CD4-positive, alpha-beta T cell (primary cell): ENCODE measurements at places on chromosomes 7 and 10. TPM values are rescaled to one million over a fixed set of nuclear protein-coding genes. Genes with fewer than 3 reads are reported as not detected.

- peaks cover 21% of the 10 kb centered on the region for H3K27me3 ChIP-seq
- peak; percentile 43 for DNase-seq
- H3K4me1 ChIP-seq, result peaks cover 9% of the 10 kb centered on the region
- H3K36me3 ChIP-seq, result no peaks in the 10 kb centered on the region
- no peak within 1 kb of the TSS for H3K27ac ChIP-seq
Observed at GRCh38 chr10:80356563-80356988, at the start of the genes DYDC1 and DYDC2. Gene DYDC1, minus strand, starts transcription at chr10:80356755. Its CDS starts 4,154 bp downstream, at chr10:80352601. Gene DYDC2, plus strand, starts transcription at chr10:80356781. Its CDS starts 5,663 bp downstream, at chr10:80362444.

GRCh38 chr10:113261161-113261560, 291.7 kb upstream of the HABP2 start:
- peaks cover 5% of the 10 kb centered on the region for H3K27me3 ChIP-seq
- no peaks in the 10 kb centered on the region for H3K36me3 ChIP-seq
- H3K4me3 ChIP-seq, result no peak overlapping the region
- DNase-seq, result no peak

- H3K4me1 ChIP-seq, result no peaks in the 10 kb centered on the region
- no peaks in the 10 kb centered on the region for H3K27me3 ChIP-seq
- no peak overlapping the region for H3K27ac ChIP-seq
- no peaks in the 10 kb centered on the region for H3K36me3 ChIP-seq
Observed at GRCh38 chr10:105540381-105540780, 899.3 kb downstream of the SORCS3 start.

ATP5MK gene
- 111 TPM for total RNA-seq

DNA sequence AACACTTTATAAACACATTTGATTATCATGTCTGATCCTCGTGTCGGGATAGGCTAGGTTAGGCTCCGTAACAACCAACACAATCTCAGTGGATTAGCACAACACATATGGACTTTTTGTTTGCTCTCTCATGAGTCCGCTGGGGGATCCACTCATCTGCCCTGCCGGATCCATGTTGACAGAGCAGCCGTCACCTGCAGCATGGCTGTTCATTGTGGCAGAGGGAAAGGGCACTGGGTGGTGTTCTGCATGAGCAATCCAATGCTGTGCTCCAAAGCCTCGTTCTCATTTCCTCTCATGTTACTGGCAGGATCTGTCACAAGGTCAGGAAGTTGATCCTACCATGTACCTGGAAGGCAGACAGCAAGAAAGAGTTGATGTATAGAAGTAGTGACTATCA, 62.5 kb upstream of the RAPGEF5 start:
- H3K36me3 ChIP-seq, result no peaks in the 10 kb centered on the region
- H3K27me3 ChIP-seq, result no peaks in the 10 kb centered on the region
- DNase-seq, result no peak
- H3K4me1 ChIP-seq, result no peaks in the 10 kb centered on the region
- no peak overlapping the region for H3K4me3 ChIP-seq

DNA sequence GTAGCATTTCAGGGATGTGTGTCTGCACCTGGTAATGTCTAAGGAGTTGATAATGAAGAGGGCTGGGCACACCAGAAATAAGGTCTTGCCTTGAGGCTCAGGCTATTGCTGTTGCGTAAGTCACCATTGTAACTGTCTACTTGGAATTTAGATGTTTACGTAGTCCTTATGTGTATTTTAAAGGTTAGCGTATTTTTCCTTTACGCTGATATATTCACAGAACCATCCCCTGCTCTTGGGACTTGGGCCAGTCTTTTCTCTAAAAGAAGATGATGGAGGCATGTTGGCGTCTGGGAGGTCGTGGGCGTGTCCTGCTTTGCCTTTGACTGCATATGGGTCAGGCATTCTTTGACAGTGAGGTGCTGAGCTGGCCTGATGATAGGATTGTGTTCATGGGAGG, 14.7 kb downstream of the WDR37 start:
- H3K36me3 ChIP-seq, result peaks cover 29% of the 10 kb centered on the region
- DNase-seq, result no peak
- H3K27me3 ChIP-seq, result no peaks in the 10 kb centered on the region
- peaks cover 5% of the 10 kb centered on the region for H3K4me1 ChIP-seq
- H3K4me3 ChIP-seq, result no peak overlapping the region

TDRD1 gene
- not detected for total RNA-seq

GALNT11 gene
- 20.7 TPM for total RNA-seq

GRCh38 chr10:93299606-93300287, 182.4 kb downstream of the MYOF start:
- H3K36me3 ChIP-seq, result no peaks in the 10 kb centered on the region
- H3K27ac ChIP-seq, result no peak overlapping the region
- no peaks in the 10 kb centered on the region for H3K27me3 ChIP-seq
- H3K4me3 ChIP-seq, result no peak overlapping the region

- no peaks in the 10 kb centered on the region for H3K27me3 ChIP-seq
- no peak overlapping the region for H3K27ac ChIP-seq
- no peak for DNase-seq
- no peaks in the 10 kb centered on the region for H3K36me3 ChIP-seq
Observed at GRCh38 chr7:29364661-29365060, 170.1 kb downstream of the CHN2 start.

- no peak for DNase-seq
- H3K27me3 ChIP-seq, result peaks cover 21% of the 10 kb centered on the region
- H3K36me3 ChIP-seq, result no peaks in the 10 kb centered on the region
- H3K4me1 ChIP-seq, result no peaks in the 10 kb centered on the region
Observed at GRCh38 chr7:122883049-122883680, 3.1 kb downstream of the CADPS2 start.

- no peak overlapping the region for H3K4me3 ChIP-seq
- peak overlapping the region; percentile 6 for H3K27ac ChIP-seq
- peaks cover 59% of the 10 kb centered on the region for H3K4me1 ChIP-seq
- H3K36me3 ChIP-seq, result peaks cover 88% of the 10 kb centered on the region
- DNase-seq, result no peak
Observed at GRCh38 chr7:43621729-43622448, 39.0 kb downstream of the STK17A start.

DNA sequence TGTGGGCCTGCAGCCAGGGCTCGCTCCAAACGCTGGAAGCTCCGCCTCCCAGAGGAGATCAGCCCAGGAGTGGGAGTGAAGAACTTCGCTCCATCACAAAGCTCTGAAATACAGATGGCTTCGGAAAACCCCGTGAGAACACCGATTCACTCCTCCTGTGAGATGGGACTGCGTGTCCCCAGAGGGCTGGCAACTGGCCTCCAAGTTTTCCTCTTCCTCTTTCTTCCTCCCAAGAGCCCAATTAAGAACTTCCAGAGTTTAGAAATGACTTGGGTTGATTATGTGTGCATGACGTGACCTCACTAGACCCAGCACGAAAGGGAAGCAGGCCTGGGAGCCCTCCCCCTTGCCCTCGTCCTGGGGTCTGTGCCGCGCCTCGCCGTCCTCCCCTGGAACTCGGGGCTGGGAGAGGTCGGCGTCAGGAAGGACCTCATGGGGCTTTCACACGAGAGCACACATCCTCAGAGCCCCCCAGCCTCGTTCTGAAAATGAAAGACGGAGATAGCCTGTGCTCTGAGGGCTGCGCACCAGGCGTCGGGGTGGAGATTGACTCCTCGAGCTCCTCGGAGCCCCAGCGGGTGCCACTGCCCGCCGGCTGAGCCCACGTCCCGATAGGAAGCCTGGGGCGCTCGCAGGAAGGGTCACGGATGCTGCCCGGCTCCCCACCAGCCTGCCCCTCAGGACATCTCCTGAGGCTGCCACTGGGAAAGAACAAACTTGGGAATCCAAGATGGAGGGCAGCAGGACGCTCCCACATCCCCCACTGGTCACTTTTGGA, 37.8 kb downstream of the PTPRN2 start:
- no peak overlapping the region for H3K27ac ChIP-seq
- no peak overlapping the region for H3K4me3 ChIP-seq
- H3K36me3 ChIP-seq, result no peaks in the 10 kb centered on the region
- DNase-seq, result no peak
- no peaks in the 10 kb centered on the region for H3K4me1 ChIP-seq
